Gastrocnemius medialis (tissue), 4 donors: ENCODE measurements at places on chromosomes 4 and X. TPM values are rescaled to one million over a fixed set of nuclear protein-coding genes. Genes with fewer than 3 reads are reported as not detected.

The UCP1 gene
- not detected for total RNA-seq

GRCh38 chrX:153381684-153382532 is 19.2 kb downstream of the PNMA6E start:
- no peak for DNase-seq

- no peak for DNase-seq
Observed at GRCh38 chrX:155874571-155875244, 6.4 kb upstream of the VAMP7 start.

- DNase-seq = no peak
Observed at GRCh38 chr4:164204434-164204833, 549.5 kb upstream of the SMIM31 start.

The SOWAHD gene
- not detected for total RNA-seq

DNA sequence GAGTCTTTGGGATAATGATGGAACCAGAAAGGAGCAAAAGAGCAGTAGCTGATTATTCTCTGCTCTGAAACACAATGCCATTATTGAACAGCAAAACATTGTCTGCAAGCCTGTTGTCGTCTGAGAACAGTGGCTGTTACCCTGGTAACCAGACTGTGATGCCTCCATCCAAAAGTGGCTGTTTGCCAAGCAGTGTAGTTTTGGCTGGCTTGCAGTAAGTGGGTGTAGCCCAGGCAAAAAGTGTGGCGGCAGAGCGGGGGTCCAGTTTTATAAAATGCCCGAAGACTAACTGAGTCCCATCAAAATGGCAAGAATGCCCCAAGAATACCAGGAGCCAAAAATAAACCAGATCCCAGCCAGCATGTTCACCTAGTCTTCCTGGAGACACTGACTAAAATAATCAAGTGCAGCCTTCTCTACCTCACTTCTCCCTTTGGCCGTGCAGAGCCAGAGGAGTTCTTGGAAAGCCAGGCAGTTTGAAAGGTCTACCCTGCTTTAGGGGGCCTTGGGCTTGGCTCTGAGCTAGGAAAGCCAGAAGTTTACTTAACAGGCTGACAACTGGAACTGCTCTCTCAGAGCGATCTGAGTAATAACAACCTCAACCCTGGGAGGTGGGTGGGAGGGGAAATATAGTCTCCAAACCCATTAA is 2.6 kb downstream of the PLP1 start:
- DNase-seq = no peak

GRCh38 chrX:9153300-9153699 is 119.4 kb upstream of the FAM9B start:
- DNase-seq = no peak

The TEX13C gene
- not detected for total RNA-seq

DNA sequence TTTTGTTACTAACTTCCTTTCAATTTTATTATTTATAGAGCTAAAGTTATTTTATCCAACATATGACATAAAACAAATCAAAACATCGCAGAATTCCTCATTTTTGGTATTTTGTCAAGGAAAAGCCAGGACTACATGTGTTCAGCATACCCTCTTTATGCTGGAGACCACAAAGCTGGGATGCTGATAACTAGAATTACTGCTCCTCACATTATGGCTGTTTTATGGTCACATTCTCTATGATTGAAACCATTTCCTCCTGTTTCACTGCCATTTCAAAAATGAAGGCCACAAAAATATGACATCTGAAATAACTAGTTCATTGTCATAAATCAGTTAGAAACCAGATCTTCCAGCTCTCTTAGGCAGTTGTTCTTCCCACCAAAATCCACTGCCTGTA is 41.7 kb downstream of the KLHL34 start:
- DNase-seq = no peak

The MBNL3 gene
- total RNA-seq = 2.9 TPM
